ENCODE measurements at places on chromosomes 16 and 17.

- no peak for DNase-seq
Observed at GRCh38 chr17:6249732-6250131, 179.6 kb downstream of the WSCD1 start.

DNA sequence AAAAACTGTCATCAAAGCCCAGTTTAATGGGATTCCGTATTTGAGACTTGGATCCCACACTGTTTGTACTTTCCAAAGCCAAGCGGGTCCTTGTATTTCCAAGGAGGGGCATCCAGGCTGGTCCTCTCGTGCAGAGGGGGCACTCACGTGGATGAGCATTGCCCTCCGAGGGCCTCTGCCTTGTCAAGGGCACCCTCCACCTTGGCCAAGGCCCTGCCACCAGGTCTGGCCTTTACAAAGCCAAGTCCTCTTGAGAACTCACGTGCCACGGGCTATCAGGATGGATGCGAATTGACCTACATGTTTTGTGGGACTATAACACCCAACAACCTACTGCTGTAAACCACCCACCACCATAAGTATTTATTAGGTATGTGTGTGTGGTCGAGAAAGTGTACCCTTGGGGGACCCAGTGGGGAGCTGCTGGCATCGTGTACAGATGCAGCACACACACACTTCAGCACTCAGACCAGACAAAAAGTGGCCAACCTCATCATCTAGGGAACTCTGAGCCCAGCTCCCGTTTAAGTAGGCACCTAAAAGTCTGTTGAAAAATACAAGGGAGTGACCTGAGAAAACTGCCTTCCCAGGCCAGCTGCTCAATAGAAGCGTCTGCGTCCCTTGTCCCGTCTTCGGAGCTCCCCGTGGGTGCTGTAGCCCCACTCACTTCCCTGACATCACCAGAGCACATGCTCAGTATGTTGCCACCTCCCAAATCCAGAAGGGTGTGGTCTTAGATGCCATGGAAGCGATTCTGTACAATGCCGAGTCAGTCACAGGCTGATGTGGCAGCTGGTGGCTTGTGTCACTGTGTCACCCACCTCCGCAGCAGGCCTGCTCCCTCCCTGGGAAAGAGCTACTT lies 12.9 kb downstream of the MAP1LC3B start:
- DNase-seq, result no peak

DNA sequence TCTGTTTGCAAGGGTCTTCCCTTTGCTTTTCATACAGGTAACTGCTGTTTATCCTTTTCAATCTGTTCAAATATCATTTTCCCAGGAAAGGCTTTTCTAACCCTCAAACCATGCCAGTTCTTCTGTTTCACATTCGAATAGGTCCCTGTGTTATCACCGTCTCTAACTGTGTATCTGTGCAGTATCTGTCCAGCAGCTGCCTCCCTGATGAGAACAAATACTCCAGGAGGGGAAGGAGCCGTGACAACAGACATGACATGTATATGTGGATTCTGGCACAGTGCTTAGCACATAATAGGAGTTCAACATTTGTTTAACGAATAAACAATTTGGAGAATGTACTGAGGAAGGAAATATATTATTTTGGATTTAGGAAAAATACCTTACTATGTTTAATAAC lies 95.7 kb downstream of the STX8 start:
- no peak for DNase-seq

- no peak for DNase-seq
Observed at GRCh38 chr17:70107441-70107840, 32.4 kb downstream of the KCNJ16 start.

Data from cardiac septum (tissue), 1 donor.